Left renal cortex interstitium (tissue), 4 donors: ENCODE measurements at places on chromosomes 7 and 10. TPM values are rescaled to one million over a fixed set of nuclear protein-coding genes. Genes with fewer than 3 reads are reported as not detected.

Gene PWWP2B
- polyA plus RNA-seq = 13.2 TPM

DNA sequence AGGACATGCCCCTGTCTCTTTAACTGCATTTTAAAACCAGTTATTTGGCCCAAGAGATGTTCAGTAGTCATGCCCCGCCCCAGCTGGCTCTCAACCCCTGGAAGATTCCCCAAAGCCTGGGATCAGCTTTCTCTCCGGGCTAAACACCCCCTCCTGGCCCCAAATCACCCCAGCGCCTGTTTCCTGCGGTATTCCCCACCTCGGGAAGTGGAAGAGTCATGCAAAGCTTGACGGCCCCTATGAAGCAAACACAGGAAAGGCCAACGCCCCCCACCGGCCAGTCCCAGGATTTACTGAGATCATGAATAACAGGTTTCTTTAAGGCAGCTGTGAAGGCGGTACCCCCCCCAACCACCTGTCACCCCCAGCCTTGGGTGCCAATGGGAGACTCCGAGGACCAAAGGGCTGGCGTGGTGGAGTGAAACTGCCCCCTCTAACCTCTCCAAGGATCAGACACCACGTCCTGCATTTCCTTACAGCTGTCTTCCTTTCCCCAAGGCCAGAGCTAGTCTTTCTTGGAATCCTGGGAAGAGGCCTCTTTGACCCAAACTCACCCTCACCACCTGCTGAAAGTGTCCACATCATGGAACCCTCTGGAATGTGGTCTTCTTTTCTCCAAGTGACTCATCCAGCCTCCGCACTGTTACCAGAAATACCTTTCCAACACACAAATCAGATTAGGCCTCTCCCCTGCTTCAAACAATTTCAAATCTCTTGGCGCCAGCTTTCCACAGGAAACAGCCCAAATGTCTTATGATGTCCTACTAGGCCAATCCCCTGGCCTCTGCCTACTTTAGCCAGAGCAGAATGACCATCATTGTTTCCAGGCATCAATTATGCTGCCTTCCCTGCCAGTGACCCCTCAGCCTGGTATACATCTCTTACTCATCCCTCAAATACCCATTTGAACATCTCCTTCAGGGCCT, 301.5 kb downstream of the ZEB1 start:
- no peak for DNase-seq

Gene HTRA1
- 149 TPM for polyA plus RNA-seq

DNA sequence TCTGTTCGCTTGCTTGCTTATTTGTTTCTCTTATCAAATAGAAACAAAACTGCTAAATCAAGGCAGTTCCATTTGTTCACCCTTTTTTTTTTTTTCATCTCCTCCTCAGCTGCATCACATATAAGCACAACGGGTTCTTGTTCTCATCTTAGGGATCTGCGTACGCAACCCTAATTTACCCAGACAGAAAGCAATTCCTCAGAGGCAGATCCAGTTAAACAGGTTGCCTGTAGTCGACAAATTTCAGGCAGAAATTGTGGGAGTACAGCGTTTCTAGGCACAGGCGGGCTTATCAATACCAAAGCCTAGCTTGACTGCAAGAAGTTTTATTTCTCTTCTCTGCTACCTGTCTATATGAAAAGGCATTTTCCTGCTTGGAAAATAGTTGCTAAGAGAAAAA, 565.4 kb downstream of the NXPH1 start:
- no peak for DNase-seq

Gene BTBD16
- polyA plus RNA-seq = 0.45 TPM

GRCh38 chr7:37671876-37672275, 11.7 kb upstream of the GPR141 start:
- no peak for DNase-seq

Gene TMEM72
- polyA plus RNA-seq = 63.6 TPM

- DNase-seq = no peak
These were observed 1.9 kb downstream of the CHAT start for GRCh38 chr10:49615721-49616120.
